ENCODE measurements at places on chromosomes 1 and 21. TPM values are rescaled to one million over a fixed set of nuclear protein-coding genes. Genes with fewer than 3 reads are reported as not detected.

GRCh38 chr1:211788626-211789025 is 41.9 kb downstream of the LPGAT1 start:
- H3K4me3 ChIP-seq, result no peak overlapping the region
- peaks cover 4% of the 10 kb centered on the region for H3K4me1 ChIP-seq
- DNase-seq, result no peak

DNA sequence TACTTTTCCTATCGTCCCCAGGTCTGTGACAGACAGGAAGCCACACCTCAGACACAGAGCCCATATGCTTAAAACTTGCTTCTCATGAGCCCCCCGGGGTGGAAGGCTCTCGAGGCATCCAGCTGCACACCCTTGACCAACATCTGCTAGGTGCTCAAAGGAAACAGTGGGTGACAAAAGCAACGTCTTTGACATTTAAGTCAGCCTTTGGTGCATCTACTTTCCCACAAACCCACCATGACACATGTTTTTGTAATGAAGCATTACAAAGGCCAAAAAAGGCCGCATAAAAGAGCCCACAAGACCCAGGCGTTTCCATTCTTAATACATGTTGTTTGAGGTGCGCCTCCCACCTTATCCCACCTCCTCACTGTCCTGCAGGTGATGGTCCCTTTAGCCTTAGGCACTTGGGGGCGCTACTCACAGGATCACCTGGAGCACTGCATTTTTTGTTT is 11.8 kb upstream of the FASLG start:
- H3K27me3 ChIP-seq, result peaks cover 5% of the 10 kb centered on the region
- no peaks in the 10 kb centered on the region for H3K36me3 ChIP-seq
- peak overlapping the region; percentile 23 for H3K27ac ChIP-seq
- DNase-seq, result peak; percentile 85

- DNase-seq, result no peak
- peaks cover 23% of the 10 kb centered on the region for H3K4me1 ChIP-seq
- no peak overlapping the region for H3K27ac ChIP-seq
- H3K36me3 ChIP-seq, result no peaks in the 10 kb centered on the region
- H3K4me3 ChIP-seq, result no peak overlapping the region
Measured at GRCh38 chr1:59292562-59292961, 4.3 kb upstream of the FGGY start.

DNA sequence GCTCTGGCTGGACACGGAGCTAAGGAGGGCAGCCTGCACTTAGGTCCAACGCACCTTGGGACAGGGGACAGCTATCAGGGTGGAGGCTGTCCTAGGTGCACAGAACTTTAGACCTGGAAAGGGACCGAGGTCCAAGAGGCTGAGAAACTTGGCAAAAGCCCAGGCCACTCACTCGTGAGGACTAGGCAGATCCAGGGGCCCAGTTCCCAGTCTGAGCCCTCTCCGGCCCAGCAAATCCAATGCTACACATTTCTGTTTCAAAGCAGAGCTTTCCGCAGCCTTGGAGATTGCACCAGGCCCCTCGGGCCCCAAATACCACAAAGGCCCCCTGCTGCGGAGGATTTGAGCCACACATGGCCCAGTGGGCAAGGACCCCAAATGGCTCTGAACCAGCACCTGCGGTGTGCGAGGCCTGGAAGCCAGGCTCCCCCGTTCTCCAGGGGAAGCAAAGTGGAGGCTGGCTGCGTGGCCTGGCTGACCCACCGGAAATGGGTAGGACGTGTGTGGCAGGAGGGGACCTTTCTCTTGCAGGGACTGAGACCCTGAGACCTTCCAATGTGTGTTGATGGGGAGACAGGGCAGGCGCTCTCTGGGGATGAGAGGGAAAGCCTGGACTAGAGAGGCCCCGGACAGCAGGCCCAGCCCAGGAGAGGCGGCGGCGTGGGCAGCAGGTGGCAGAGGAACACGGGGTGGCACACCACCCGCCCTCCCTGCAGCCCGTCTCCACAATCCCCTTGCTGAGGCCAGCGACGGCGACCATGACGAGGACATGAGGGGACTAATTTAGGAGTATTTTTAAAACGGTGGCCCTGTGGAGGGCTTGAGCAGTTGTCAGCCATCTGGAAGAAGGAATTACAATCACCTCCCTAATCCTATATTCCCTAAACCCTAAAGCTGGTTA is 118.7 kb downstream of the CASZ1 start:
- H3K27me3 ChIP-seq, result no peaks in the 10 kb centered on the region
- no peak overlapping the region for H3K27ac ChIP-seq
- peaks cover 8% of the 10 kb centered on the region for H3K4me1 ChIP-seq

GRCh38 chr1:14982029-14982428 is 171.5 kb upstream of the TMEM51 start:
- no peak overlapping the region for H3K27ac ChIP-seq
- peaks cover 2% of the 10 kb centered on the region for H3K4me1 ChIP-seq
- H3K27me3 ChIP-seq, result no peaks in the 10 kb centered on the region
- DNase-seq, result no peak

DNA sequence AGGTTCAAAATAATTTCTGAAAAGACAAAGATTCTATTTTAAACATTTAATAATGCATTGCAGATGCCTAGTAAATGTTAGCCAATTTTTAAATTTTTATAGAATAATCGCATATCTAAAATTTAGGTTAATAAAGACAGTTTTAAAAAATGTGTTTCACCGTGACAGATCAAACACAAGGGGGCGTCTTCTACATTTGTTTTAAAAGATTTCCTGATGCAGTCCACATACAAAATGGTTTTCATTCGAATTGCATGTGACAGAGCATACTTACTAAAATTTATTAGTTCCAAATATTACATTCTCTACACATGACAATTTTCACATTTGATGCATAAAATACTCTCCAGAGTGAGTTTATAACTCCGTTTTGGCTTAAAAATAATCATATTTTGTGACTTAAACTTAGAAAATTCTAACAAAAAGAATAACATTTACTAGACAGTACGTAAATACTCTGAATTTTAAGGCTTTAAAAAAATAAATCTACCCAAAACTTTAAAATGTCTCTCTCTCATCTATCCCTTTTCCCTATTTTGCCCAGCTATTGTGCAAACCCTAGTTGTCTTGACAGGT is 75.5 kb downstream of the ADAMTS1 start:
- no peak for DNase-seq
- H3K27me3 ChIP-seq, result no peaks in the 10 kb centered on the region
- no peaks in the 10 kb centered on the region for H3K4me1 ChIP-seq
- H3K4me3 ChIP-seq, result no peak overlapping the region
- H3K36me3 ChIP-seq, result no peaks in the 10 kb centered on the region
- H3K27ac ChIP-seq, result no peak overlapping the region

GRCh38 chr21:34201001-34201400 is 127.6 kb downstream of the MRPS6 start:
- H3K4me1 ChIP-seq, result peaks cover 47% of the 10 kb centered on the region
- H3K27me3 ChIP-seq, result no peaks in the 10 kb centered on the region
- H3K4me3 ChIP-seq, result peak overlapping the region; percentile 67
- H3K27ac ChIP-seq, result peak overlapping the region; percentile 69
- no peaks in the 10 kb centered on the region for H3K36me3 ChIP-seq
- no peak for DNase-seq

SSBP3 gene
- 62.6 TPM for total RNA-seq

S100A8 gene
- total RNA-seq, result not detected

- peak; percentile 91 for DNase-seq
- peak overlapping the region; percentile 55 for H3K27ac ChIP-seq
- H3K4me3 ChIP-seq, result peak overlapping the region; percentile 86
- no peaks in the 10 kb centered on the region for H3K27me3 ChIP-seq
- peaks cover 69% of the 10 kb centered on the region for H3K4me1 ChIP-seq
Measured at GRCh38 chr1:23528250-23528978, 2.6 kb downstream of the E2F2 start.

DNA sequence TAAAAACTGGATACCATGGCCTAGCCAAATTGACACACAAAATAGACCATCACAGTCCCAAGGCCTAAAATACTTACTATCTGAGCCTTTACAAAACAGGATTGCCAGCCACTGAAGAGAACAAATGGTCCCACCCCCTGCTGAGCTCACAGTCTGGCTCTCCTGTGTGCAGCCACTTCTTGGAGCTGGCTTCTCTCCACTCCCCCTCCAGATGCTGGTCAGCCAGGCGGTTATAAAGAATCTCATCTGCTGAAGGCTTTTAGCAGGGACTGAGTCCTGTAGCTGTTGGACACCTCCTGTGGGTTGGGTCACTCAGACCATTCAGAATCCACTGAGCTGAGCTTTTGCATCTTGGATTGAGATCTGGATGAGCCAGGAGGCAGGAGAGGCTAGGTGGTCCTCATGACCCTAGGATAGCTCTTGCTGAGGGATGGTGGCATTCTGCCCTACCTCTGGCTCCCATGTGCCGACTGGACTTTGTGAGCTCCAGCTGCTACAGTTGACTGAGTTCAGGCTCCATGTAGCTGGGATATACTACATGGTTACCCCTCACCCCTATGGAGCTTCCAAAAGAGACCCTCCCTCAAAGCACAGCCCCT is 16.1 kb downstream of the OXCT2 start:
- no peak overlapping the region for H3K4me3 ChIP-seq
- DNase-seq, result no peak
- H3K27me3 ChIP-seq, result no peaks in the 10 kb centered on the region
- no peaks in the 10 kb centered on the region for H3K4me1 ChIP-seq
- no peak overlapping the region for H3K27ac ChIP-seq

SLAMF8 gene
- 0.54 TPM for total RNA-seq

PLA2G2A gene
- not detected for total RNA-seq
